Astrocyte of the spinal cord (primary cell): ENCODE measurements at places on chromosomes 2 and 18.

GRCh38 chr2:10495311-10495987, 47.3 kb upstream of the ODC1 start:
- DNase-seq: no peak

DNA sequence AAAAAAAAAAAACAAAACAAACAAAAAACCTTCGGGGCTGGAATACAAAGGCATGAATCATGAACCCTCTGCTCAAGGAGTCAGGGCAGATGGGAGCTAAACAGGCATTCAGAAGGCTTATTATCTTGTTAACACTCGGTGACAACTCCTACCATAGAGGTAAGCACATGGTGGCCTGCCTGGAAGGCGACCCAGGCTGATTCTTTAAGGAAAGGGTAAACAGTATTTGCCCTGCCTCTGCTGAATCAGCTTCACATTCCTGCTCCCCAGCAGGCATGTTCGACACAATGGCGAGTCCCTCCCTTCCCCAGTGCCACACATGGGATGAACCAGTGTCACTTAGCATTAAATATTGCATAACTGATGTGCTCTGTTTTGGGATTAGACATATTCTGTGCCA, 191.9 kb downstream of the ARL4C start:
- DNase-seq: no peak

DNA sequence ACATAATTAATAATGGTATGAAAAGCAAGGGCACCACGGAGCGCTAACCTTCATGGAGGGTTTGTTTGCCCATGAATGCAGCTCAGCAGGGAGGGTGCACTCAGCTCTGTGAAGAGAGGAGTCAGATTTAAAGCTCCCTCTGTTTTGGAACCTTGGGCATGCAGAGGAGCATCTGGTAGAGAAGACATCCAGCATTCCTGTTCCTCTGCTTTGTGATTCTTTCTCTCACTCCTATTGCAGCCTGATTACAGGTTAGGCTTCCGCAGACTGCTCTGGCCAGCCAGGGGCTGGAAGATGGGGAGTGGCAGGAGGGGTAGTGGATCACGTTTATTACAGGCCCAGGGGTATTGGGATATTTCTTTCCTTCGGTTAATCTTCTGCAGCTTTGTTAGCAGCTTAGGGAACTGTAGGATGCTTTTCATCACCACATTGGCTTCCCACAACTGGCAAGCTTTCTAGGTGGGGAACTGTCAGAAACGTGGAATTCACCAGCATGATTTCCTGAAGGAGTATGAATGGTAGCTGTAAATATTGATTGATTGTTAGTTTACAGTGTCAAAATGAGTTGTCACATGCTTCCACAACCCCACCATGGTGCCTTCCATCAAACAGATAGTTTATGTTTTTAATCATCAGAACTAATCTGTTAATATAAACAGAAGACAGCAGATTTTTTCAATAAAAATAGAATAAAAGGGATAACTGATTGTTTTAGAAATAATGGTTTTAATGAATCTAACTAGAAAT, 201.1 kb downstream of the VAPA start:
- no peak for DNase-seq

DNA sequence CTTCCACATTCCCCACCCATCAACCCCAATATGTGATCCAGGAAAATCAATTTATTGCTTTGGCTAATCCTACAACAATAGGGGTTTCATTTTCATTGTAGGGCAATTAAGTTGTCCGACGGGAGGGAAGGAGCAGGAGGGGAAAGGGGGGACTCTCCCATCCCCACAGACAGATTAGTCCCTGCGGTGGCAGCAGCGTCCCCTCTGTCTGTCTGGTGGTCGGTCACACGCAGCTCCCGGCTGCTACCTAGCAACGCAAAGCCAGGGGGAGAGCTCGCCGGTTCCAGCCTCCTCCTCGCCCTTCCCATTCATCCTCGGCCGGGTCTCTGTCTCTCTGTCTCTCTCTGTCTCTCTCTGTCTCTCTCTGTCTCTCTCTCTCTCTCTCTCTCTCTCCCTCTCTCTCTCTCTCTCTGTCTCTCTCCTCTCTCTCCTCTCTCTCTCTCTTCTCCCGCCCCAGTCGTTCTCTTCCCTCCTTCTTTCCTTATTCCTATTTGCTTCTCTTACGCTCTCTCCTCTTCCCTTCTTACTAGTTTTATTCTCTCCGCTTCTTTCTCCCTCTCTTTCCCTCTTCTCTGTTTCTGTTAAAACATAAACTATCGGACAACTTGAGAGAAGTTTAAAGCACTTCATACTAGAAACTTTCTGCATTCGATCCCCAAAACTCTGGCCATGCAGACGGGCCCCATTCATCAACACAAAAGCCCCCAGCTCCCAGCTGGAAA, 1.2 kb downstream of the LRP2 start:
- no peak for DNase-seq

GRCh38 chr18:36309436-36310391, 12.2 kb downstream of the FHOD3 start:
- DNase-seq: peak; percentile 99

DNA sequence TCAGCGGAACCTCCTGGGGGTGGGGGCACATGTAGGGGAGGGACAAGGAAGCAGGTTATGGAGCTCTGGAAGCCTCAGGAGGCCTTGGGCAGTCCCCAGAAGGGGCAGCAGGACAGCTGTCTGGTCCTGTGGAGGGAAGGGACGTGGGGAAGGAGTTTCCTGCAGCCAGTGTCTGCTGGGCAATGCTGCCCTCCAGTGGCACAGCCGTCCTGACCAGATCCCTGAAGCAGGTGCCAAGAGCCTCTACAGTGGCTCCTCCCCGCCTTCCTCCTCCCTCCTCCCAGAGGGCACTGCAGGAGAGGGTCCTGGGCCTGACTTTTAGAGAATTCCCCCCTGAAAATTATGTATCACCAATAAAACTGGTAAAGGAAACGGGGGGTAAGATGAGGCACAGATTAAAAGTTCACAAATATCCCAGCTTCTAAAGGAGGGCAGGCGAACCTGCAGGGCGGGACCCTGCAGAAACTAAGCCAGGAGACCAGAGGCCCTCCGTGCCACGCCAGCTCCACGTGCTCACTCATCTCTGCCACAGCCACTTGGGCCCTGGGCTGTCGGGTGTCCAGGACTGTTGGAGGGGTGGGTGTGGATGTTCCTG, 258.5 kb downstream of the TWIST2 start:
- peak; percentile 48 for DNase-seq

GRCh38 chr18:49167084-49167483, 216.3 kb upstream of the SMAD7 start:
- no peak for DNase-seq

GRCh38 chr2:234454433-234454832, 42.4 kb downstream of the ARL4C start:
- no peak for DNase-seq

DNA sequence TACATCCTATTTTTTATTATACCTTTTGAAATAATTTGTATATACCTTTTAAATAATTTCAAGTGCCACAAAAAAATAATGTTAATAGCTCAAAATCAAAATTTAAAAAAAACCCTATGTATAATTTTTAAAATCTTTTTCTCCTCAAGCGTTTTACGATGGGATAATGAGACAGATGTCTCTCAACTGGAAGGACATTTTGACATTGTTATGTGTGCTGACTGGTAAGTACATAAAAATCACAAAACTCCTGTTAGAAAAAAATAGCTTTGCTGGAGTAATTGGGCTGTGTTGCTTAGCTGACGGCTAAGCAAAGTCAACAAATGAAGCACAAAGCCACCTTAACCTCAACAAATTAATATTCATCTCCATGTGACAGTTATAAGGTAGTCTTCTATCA, 198.0 kb upstream of the SIX3 start:
- no peak for DNase-seq

DNA sequence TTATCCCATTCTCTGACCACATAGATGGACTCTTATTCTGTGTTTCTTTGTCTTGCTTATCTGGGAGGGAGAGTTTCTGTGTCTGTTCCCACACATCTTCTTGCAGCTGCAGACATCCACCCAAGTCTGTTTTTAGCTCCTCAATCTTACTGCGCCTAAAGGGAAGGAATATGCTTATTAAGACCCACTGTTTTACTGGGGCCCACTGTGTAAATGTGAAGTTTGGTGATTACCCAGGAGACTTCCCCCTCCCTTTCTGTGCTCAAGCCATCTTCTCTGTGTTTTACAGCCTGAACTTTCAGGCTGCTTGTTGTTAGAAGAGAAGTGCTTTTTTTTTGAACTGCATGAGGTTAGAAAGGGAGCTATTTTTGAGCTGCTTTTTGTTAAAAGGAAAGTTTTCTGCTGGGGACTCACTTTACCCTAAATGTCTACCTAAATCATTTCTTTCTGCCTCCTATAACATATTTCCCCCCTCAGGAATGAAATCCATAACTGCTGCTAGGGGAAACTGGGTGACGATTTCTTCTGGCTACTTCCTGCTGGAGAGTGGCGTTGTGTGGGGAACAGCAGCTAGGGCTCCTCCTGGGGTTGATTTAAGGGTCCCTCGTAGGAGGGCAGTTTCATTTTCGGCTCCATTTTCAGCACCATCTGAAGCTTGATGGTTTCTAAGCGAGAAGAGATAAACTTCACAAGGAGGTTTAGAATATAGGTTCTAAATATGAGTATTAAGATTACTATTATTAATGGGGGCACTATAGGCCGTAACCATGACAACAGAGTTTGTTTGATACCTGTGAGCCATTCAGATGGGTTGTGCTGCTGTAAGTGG, 39.5 kb upstream of the GMCL1 start:
- DNase-seq: peak; percentile 55

DNA sequence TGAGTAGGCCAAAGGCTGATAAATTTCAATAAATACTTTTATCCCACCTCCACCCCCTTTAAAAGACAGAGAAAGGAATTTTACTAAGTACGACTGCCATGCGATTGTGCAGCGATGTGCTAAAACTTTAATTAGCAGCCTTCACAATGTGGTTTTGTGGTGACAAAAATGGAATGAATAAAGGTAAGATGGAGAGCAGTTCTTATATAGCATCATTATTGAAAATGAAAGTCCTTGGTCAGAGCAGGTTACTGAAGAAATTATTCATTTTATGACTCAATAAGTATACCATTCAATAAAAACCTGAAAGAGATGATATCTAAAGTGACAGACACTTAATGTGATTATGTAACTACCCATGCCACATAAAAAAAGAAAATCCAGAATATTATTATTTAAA, 33.2 kb upstream of the MTIF2 start:
- no peak for DNase-seq

- DNase-seq: peak; percentile 56
These were observed 114.0 kb upstream of the RND3 start for GRCh38 chr2:150601280-150602038.

- no peak for DNase-seq
These were observed 187.8 kb downstream of the ZNF516 start for GRCh38 chr18:76307293-76307690.

DNA sequence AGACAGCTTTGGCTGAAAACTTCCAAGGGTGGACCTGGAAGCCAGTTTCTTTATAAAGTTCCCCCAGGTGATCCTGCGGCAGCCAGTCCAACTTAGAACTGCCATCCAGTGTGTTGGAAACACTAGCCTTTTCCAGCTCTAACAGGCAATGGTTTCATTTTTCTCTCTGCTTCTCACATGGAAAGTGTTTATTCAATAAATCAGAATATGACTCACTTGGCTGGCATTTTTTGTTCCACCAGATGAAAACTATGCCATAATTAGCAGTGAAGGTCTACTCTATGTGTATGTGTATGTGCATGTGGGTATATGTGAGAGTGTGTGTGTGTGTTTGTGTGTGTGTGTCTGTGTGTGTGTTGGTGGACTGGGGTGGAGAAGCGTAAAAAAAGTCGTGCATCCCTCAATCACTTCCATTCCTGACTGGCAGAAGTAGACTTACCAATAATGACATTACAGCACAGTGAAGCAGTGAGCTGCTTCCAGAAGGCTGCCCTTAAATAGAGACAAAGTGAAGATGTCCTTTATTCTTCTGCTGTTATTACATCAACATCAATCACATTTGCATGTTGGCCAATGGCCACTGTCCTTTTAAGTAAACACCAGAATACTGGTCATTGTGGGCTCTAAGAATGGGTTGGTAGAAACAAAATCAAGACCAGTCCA, 90.9 kb upstream of the SETBP1 start:
- DNase-seq: peak; percentile 85

DNA sequence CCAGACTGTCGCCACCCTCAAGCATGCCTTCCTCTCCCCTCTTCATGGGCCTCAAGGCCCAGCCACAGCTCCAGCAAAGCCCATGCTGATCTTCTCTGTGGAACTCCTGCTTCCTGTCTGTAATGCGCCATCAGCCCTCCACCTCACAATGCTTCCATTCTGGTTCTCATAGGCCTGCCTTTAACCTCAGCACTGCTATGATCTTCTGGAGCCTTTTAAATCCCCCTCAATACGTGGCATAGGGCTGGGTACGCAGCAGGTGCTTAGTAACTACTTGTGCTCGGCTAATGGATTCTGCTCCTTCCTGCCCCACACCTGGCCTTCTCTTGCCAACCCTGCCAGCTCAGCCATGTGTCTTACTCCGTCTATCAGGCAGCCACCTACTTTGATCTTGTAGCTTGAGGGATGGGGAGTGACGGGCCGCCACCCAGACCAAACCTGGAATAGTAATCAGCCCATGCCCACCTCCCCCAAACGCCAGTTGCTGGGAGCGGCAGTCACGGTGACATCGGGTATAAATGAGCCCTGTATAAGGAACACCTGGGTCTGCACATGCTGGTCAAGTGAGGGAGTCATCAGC, 106.7 kb upstream of the MCFD2 start:
- no peak for DNase-seq

GRCh38 chr2:98909317-98910211, 26.5 kb downstream of the CRACDL start:
- peak; percentile 76 for DNase-seq

- peak; percentile 24 for DNase-seq
These were observed 1162.7 kb upstream of the ZEB2 start for GRCh38 chr2:145682546-145683157.

GRCh38 chr2:235116885-235117492, 165.2 kb downstream of the SH3BP4 start:
- peak; percentile 67 for DNase-seq

DNA sequence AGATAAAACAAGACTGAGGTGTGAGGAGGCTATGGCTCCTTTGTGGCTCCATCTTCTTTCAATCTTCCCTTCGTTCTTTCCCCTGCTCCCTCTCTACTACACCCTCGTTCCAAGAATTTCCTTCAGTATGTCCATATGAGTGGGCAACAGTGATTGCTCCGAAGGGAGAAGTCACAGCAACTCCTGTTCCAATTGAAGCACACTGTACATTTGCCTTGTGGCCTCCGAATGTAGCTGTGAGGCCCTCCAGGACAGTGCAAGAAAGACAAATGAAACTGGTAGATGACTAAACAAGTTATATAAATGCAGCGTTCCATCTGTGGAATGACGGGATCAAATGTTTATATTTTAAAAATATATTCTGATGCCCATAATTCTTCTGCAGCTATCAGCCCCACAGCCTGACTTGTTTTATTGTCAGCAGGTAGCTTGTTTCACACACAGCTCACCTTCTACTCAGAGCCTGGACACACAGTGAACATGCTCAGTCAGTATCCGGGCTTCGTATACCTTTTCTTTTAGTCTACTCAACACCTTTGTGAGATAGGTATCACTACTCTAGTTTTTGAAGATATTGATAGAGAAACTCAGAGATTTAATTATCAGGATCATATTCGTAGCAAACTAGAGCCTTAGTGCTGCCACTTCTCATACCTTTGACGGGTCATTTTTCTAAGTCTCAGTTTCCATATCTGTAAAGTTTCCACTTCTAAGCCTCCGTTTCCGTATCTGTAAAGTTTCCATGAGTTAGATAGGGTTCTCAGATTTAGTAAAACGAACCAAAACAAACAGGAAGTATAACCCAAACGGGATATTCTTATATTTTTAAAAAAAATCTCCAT, 216.7 kb upstream of the STON1 start:
- no peak for DNase-seq

GRCh38 chr2:160125828-160126227, 63.4 kb upstream of the PLA2R1 start:
- DNase-seq: no peak
